SW480 (cell line): ENCODE measurements at places on chromosomes 12 and 14.
A peak's percentile ranks its signal among the peaks of the same experiment; 100 is the strongest.

DNA sequence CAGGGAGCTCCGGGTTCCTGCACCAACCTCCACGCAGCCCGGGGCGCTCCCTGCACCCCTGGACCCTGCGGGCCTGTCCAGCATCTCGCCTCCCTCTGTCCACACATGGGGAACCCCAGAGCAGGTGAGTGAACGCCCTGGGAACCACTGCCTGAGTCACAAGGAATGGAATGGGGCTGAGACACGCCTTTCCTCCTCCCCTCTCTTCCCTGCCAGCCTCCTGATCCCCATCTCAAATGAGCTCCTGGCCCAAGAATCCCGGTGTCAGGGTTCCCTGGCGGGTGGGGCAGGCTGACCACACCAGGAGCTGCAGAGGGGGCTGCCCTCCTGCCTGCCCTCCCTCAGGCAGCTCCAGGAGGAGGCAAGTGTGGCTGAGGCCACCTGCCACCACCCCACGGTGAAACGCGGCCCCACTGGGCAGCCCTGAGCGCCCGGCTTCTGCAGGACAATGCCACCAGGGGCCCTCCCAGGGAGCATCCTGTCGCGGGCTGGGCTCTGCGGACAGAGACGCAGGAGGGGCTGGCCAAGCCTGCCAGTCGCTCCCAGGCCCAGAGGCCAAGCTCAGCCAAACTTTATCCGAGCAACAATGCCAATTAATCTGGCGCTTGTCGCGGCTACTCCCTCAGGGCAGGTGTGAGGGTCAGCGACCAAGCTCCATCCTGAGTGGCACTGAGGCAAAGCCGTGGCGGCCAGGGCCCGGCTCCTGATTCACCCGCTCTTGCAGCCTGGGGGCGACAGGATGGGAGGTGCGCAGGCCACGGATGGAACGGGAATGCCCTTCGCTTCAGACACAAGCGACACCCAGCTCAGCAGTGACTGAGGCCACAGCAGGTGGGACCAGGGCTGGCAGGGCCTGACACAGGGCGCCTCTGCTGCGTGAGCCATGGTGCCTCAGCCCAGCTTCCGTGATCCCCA, 44.3 kb downstream of the GALNT9 start:
- DNase-seq: peak; percentile 91

- no peak for DNase-seq
These were observed 427.6 kb downstream of the IPO8 start for GRCh38 chr12:30268041-30268440.

- DNase-seq: no peak
These were observed 568.6 kb downstream of the ETNK1 start for GRCh38 chr12:23193552-23193951.

- no peak for DNase-seq
These were observed 25.1 kb downstream of the KRT80 start for GRCh38 chr12:52166672-52167071.

- DNase-seq: no peak
These were observed 87.6 kb upstream of the SSTR1 start for GRCh38 chr14:38120109-38120508.

DNA sequence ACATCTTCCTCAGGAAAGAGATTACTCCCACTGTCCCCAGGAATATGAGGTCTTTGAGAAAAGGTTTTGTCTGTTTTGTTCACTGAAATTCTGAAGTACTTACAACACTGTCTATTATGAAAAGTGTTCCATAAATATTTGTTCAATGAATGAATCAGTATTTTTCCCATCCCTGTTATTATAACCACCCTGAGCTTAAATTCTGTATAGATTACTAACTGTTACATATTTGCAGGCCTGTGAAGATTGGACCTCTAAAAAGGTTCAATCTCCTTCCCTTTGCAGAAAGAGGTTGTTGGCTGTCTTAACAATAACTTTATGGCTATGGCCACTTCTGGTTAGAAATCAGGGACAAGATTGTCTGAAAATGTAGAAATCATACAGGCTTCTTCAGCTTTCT, 174.5 kb upstream of the NPAS3 start:
- DNase-seq: no peak

- DNase-seq: peak; percentile 28
These were observed 11.5 kb downstream of the ALG10 start for GRCh38 chr12:34033628-34034296.

DNA sequence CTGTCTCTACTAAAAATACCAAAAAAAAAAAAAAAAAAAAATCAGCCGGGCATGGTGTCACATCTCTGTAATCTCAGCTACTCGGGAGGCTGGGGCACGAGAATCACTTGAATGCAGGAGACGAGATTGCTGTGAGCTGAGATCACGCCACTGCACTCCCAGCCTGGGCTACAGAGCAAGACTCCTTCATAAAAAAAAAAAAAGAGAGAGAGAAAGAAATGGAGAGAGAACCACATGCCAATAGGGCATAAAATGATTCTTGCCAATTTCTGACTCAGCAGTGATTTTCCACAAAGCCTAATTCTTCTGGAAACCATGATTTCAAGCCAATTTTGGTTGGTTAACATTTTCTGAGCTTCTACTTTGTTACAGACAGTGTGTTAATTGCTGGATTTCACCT, 250.4 kb upstream of the SEL1L start:
- no peak for DNase-seq

- DNase-seq: peak; percentile 36
These were observed 2.5 kb downstream of the AJUBA start for GRCh38 chr14:22979748-22980392.

GRCh38 chr14:61739133-61739532, 23.1 kb upstream of the SNAPC1 start:
- DNase-seq: no peak

DNA sequence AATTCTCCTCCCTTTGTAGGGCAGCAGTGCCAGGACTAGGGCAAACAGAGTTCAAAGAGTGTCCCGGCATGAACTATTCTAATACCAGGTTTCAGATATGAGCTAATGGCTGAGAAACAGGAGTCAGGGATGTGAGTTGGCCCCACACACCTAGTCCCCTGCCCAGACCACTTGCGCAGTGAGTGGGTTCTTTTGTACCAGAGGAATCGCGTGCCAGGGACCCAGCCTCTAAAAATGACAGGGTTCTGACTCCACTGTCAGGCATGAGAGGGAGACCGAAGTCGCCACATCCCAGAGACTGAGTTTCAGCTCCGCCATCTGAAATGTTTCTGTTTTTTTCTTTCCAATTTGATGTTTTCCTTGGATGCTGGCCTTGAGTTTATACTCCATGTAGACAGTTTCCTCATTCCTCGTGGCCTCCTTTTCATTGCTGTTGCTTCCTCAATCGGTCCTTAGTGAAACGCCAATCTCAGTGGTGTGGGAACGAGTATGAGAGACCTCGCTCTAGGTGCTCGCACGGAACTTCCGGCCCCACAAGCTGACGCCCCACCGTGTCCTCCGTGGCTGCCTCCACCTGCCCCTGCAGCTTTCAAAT, 31.5 kb downstream of the FBXL14 start:
- DNase-seq: no peak

DNA sequence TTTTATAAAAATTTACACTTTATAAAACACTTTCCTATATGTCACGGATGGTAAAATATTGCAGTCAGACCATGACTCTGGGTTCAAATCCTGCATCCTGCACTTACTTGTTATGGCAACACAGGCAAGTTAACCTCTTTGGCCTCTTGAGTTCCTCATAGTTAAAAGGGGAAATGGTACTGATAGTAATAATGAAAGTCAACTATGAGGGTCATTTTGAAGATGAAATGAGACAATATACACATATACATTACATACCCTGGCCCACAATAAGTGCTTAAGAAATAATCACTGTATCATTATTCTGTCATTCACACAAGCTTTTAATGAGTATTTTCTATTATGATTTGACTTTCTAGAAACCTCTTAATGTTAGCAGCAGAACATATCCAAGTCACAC, 64.4 kb downstream of the C12orf42 start:
- no peak for DNase-seq

DNA sequence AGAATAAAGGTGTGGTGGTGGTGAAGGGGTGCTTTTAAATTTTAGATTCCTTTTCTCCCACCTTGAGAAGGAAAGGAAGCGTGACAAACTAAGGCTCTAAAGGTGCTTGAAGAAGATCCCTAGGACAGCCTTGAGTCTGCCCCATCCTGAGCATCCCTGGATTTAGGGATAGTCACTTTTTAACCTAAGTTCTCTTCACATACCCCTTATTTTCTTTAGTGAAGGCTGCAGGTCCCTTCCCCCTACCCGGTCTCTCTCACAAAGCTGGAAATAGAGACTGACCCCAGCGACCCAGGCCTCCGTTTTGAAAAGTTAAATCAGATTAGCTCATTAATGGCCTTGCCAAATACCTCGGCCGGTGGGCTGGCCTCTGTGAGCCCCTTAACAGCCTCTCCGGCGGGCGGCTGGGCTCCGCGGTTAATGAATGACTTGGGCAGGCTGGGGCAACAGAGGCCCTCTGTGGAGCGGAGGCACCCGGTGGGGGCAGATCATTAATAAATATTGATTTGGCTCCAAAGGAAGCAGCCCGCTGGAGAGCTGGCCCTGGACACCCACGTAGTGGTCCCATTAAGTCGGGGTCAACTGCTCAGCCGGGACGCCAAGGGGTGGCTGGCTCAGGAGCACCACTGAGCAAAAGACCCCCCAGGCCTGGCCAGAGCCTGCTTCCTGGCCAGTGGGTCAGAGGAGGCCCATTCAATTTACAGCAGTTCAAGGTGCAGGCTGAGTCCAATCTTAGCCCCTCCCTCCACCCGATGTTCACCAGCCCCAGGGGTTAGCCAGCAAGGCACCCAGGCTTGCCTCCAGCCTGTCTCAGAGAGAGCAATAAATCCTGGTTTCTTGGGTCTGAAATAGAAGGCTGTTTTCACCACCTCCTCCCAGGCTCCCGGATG, 31.8 kb downstream of the PAH start:
- DNase-seq: no peak

GRCh38 chr14:37585971-37586796, 8.9 kb downstream of the FOXA1 start:
- DNase-seq: no peak

DNA sequence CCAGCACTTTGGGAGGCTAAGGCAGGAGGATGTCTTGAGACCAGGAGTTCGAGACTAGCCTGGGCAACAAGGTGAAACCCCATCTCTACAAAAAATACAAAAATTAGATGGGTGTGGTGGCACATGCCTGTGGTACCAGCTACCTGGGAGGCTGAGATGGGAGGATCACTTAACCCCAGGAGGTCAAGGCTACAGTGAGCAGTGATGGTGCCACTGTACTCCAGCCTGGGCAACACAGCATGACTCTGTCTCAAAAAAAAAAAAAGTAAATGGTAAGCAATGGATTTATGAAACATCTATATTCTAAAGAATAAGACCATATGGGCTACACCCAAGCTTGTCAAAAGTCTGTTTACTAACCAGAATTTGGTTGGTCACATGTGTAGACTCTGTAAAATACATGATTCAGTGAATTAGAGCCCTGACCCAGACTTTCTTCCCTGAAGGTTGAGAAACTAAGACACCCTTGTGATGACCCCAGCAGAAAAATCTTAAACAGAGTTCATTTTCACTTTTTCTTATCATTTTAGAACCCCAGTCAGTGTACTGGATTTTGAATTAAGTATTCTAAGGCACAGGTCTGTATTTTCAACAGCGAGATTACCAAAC, 12.1 kb downstream of the FGD6 start:
- DNase-seq: no peak

- no peak for DNase-seq
These were observed 23.9 kb downstream of the GPR68 start for GRCh38 chr14:91220581-91221000.

- DNase-seq: peak; percentile 50
These were observed 180.8 kb downstream of the ADCK1 start for GRCh38 chr14:77980475-77981321.

DNA sequence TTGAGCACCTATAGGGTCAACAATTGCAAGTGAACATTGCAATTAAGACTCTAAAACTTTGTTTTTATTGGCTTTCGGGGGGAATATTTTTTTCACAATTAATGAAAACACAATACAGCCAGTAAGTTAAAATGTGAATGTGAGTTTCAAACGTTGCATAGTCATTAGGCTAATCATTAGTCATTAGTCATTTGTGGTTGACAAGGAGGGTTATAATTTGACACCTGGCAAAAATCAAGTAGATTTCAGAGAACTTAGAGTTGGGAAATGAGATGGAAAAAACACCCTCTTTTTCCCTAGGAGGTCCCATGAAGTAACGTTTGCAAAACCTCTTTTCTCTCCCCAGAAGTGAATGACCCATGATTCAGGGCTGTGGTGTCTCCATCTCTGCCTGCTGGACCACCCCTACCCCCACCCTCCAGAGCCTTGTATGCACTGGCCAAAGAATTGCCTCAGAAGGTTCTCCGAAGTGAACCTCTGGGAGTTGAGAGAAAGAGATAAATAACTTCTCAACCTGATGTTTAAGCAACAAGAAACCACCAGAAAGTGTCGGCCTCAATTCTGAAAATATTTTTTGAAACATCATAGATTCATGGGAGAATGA, 196.3 kb downstream of the PAX9 start:
- no peak for DNase-seq

- DNase-seq: no peak
These were observed 236.0 kb downstream of the ATP23 start for GRCh38 chr12:58177366-58177765.

GRCh38 chr12:101609198-101609597, 14.4 kb downstream of the MYBPC1 start:
- no peak for DNase-seq

DNA sequence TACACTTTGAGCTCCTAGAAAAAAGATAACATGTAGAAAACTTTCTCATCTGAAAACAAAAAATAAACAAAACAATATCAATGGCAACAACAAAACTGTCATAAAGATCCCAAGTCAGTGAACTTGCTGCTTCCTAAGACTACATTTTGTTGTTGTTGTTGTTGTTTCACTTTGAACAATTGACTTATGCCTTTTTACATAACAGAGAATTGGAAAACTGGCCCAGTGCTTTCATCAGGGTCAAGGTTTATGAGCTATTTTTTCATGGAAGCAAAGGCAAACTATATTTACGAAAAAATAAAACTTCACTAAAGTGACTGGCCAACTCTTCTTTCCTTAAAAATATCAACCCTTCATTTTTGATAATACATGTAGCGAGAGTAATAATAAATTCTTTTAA, 6.3 kb downstream of the DCN start:
- DNase-seq: no peak

DNA sequence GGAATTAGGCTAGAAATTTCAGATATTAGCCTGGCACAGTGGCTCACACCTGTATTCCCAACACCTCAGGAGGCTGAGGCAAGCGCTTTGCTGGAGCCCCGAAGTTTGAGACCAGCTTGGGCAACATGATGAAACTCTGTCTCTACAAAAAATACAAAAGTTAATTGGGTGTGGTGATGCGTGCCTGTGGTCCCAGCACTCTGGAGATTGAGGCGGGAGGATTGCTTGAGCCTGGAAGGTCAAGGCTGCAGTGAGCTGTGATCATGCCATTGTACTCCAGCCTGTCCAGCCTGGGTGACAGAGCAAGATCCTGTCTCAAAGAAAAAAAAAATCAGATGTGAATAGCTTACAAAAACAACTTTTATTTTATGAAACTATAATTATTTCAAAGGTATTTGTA, 15.1 kb downstream of the FRMD6 start:
- no peak for DNase-seq
